ENCODE measurements at places on chromosomes 5 and 9.
A peak's percentile ranks its signal among the peaks of the same experiment; 100 is the strongest.

DNA sequence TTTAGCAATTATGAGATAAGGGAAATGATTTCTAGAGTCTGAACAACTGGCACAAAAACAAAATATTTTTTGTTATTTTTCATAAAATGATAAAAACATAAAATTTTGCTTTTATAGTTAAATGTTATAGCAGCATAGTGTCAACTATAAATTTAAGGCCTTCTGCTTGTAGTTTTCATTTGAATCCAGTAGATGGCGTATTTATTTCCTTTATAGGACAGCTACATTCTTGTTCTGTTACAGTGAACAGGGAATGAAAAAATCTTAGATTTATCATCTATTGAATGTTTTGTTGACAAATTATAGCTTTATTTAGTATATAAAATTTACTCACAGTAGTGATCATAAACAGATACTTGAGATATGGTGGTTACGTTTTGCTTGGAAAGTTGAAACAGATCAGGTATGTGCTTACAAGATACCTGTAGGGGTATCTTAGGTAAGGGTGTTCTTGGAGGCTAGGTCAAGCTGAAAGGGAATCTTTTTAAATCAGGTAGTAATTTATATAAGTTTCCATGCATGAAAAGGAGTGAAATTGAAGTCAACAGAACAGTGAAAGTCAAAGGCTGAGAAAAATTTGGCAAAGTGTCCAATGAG is 239.3 kb upstream of the GRIN3A start:
- DNase-seq = no peak

DNA sequence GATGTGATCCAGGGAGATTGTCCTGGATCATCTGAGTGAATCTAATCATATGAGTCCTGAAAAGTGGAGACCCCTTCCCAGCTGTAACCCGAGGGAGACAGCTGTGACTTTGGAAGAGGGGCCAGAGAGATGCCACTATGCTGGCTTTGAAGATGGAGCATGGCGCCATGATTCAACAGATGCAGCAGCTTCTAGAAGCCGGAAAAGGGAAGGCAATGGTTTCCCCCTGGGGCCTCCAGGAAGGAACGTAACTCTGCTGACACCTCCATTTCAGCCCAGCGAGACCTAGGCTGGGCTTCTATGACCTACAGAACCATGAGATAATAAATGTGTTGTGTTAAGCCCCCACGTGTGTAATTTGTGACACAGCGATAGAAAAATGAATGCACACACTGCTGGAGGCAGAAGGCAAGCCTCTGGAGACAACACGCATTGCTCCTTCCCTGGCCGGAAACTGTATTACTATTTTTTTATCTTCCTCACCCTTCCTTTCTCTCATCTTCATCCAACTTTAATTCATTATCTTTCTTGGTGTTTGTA is 16.6 kb upstream of the SARDH start:
- no peak for DNase-seq

DNA sequence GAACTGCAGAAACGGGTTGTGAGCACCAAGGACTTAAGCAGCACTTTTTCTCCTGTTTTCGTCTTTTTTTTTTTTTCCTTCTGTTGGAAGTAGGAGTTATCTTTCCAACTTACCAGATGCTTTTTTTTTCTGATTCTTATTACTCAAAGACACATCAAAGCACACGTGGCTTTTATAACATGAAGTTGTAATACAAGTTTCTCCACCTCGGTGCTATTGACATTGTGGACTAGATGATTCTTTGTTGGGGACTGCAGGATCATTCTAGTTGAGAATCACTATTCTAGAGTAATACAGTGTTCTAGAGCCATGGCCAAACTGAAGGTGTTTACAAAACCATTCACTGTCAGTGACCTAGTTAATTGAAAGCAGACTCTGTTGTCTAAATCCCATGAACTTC is 51.5 kb downstream of the MYO10 start:
- no peak for DNase-seq

GRCh38 chr5:53777864-53778618 is 217.6 kb downstream of the NDUFS4 start:
- DNase-seq = no peak

- no peak for DNase-seq
Observed at GRCh38 chr5:116883875-116884274, 309.3 kb upstream of the SEMA6A start.

DNA sequence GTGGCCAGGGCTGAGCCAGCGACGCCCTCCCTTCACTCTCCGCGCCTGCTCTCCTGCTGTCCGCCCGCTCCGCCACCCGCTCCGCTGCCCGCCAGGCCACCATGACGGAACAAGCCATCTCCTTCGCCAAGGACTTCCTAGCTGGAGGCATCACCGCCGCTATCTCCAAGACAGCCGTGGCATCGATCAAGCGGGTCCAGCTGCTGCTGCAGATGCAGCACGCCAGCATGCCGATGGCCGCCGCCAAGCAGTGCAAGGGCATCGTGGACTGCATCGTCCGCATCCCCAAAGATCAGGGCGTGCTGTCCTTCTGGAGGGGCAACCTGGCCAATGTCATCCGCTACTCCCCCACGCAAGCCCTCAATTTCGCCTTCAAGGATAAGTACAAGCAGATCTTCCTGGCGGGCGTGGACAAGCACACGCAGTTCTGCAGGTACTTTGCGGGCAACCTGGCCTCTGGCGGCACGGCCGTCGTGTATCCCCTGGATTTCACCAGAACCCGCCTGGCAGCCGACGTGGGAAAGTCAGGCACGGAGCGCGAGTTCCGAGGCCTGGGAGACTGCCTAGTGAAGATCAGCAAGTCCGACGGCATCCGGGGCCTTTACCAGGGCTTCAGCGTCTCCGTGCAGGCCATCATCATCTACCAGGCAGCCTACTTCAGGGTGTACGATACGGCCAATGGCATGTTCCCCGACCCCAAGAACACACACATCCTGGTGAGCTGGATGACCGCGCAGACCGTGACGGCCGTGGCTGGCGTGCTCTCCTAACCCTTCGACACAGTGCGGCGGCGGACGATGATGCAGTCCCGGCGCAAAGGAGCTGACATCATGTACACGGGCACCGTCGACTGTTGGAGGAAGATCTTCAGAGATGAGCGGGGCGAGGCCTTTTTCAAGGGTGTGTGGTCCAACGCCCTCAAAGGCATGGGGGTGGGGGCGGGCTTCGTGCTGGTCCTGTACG is 1130.4 kb upstream of the ACO1 start:
- no peak for DNase-seq

DNA sequence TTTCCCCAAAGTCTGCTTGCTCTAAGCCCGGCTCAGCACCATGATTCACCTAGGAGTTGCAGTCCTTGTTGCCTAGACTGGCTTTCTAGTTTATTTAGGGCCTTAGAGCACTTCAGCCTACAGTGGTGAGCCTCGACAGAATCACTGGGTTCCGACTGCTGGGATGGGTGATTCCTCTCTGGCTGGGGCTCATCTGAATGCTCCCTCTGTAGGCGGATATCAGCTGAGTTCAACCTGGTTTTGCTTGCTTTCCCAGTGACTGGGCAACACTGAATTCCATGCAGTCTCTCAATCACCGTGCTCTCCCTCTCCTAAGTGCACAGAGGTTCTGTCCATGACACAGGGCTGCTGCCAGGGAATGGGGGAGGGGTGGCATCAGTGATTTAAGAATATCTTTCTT is 54.1 kb downstream of the OSMR start:
- no peak for DNase-seq

GRCh38 chr9:109463924-109464625 is 34.0 kb downstream of the PTPN3 start:
- no peak for DNase-seq

DNA sequence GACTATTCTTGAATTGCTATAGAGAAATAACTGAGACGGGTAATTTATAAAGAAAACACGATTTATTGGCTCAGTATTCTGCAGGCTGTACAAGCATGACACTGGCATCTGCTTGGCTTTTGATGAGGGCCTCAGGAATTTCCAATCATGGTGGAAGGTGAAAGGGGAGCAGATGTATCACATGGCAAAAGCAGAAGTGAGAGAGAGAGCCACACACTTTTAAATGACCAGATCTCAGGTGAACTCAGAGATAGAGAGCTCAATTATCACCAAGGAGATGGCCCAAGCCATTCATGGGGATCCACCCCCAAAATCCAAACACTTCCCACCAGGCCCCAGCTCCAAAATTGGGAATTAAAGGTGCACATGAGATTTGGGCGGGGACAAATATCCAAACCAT is 15.3 kb downstream of the GABRA1 start:
- DNase-seq = no peak

GRCh38 chr5:144083185-144083584 is 87.3 kb downstream of the YIPF5 start:
- DNase-seq = no peak

DNA sequence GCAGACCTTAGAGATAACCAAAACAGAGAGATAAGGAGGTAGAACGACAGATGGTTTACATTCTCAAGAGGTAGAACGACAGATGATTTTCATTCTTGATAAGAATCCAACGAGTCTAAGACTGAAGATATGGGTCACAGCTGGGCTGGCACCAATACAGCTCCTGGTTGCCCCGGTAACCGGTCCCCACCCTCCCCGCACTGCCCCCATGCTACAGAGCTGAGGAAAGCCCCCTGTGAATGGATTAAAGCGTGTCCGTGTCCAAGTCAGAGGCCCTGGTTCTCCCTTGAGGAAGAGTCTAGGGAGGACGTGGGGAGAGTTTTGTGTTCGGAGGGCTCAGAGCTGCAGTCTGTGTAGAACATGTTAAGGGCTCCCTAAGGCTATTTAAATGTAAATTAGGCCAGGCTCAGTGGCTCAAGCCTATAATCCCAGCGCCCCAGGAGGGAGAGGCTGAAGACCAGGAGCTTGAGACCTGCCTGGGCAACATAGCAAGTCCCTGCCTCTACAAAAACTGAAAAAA is 8.1 kb downstream of the IDNK start:
- DNase-seq = no peak

GRCh38 chr5:52922384-52922783 is 66.8 kb upstream of the ITGA2 start:
- no peak for DNase-seq

GRCh38 chr5:58456486-58456885 is 3.4 kb downstream of the PLK2 start:
- no peak for DNase-seq

DNA sequence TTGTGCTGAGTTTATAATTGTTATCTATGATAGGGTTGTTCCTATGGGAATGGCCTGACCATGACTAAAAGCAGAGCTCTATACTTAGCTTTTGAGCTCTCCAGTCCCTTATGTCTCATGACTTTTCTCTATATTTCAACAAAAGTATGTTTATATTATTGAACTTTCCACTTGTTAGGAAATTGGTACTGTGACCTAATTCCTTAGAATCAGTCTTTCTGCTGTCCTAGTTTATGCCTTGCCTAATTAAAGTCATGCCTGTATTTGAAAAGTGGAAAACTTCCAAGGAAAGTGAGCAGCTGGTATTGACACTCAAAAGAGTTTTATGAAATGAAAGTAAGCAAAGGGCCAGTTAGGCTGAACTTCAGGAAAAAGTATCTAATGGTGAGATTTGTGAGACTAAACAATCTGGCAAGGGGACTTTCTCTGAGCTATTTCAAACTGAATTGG is 68.6 kb downstream of the XRCC4 start:
- DNase-seq = no peak

DNA sequence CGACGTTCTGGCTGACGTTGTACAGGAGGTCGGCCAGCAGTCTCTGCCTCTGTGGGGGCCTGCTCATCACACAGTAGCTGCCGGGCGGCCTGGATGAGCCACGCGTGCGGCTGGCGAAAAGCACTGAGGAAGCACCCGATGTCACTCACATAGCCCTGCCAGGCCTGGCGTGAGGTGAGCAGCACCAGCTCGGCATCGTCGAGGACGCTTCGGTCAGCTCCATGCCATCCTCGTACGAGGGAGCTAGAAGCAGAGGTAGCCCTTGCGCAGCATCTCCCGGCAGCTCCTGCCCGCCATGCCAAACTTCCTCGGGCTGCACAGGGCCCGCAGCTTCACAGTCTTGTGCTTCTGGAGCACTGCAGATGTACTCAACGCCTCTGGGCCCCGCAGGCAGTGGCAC is 6.2 kb downstream of the NDUFB6 start:
- no peak for DNase-seq

DNA sequence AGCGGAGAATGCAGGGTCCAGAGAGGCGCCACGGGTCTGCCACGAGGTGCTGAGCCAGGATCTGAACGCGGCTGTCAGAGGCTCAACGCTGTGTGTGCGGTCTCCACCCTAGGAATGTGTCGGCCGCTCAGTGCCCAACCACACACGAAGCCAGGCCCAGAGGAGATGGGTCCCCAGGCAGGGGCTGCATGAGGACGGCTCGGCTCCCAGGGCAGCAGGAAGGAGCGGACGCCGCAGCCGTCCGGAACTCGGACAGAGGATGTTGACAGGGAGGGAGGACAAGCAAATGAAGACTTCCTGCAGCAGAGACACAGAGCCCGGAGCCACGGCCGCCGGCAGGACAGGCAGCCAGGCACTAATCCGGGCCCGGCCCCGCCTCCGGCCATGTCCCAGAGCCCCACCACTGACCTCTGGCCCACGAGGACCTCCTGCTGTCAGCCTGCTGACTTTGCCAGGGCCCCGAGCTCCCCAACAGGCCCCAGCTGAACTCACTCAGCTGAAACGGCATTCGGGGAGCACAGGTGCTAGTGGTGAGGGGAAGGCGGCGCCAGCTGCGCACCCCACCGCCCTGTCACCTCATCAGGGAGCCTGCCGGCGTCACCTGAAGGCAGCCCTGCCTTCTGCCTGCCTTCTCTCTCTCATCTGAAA is 12.7 kb downstream of the VAV2 start:
- peak; percentile 41 for DNase-seq

GRCh38 chr5:69007163-69007562 is 86.7 kb upstream of the SLC30A5 start:
- no peak for DNase-seq

- no peak for DNase-seq
Observed at GRCh38 chr9:126534431-126535186, 79.1 kb upstream of the LMX1B start.

DNA sequence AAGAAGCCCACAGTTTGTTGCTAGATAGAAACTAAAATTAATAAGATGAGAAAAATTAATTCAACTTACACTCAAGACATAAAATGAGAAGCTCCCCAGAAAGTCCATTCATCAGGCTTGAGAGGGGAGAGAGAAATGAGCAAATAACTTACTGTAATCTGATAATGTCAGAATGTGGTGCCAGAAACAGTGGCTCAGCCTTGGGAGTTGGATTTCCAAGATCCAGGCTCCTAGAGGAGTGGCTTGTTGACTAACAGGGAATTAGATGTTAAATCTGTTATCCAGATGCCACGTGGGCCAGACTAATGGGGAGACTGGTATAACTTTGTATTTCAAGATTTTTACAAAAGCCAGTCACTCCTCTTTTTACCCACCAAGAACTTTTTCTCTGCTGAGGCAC is 458.2 kb downstream of the GADD45G start:
- DNase-seq = no peak

- DNase-seq = no peak
Observed at GRCh38 chr9:126528111-126528510, 85.6 kb upstream of the LMX1B start.

- DNase-seq = no peak
Observed at GRCh38 chr5:54579591-54580295, 62.2 kb downstream of the SNX18 start.

Data from tibial artery (tissue), 4 donors.